CD4-positive, alpha-beta T cell treated with Interleukin-21 for 1 hour (primary cell): ENCODE measurements at places on chromosomes 7 and 10.

DNA sequence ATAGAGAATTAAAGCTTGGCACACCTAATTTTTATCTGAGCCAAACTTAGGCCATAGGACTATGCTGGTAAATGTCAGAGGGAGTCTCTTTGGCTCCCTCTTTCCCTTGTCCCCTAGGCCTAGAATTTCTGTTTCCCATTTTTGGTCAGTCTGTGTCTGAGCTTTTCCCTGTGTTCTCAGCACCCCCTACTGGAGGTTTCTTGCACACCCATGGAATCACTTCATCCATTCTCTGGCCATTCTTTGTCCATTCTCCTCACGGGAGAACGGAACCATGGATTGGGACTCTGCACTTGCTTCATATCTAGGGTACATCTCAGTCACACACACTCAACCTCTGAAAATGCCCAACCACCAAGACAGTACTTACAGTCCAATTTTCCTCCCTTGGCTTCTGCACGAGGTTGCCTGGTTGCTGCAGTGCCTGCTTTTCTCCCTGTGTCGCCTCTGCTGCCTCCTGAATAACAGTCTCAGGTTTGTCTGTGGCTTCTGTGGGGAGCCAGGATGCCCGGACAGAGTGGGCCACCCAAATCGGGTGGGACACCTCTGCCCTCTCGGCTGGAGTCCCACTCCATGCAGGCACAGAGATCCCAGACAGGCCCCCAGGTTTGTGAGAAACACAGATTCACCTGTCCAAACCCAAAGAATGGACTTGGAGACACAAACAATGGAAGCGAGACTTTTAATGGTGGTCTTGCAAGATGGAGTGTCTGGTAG is 35.1 kb upstream of the DNAH11 start:
- DNase-seq: peak; percentile 38

GRCh38 chr7:139526578-139527544 is 3.4 kb downstream of the CLEC2L start:
- no peak for DNase-seq

GRCh38 chr10:49508654-49509053 is 30.3 kb downstream of the ERCC6 start:
- DNase-seq: no peak

DNA sequence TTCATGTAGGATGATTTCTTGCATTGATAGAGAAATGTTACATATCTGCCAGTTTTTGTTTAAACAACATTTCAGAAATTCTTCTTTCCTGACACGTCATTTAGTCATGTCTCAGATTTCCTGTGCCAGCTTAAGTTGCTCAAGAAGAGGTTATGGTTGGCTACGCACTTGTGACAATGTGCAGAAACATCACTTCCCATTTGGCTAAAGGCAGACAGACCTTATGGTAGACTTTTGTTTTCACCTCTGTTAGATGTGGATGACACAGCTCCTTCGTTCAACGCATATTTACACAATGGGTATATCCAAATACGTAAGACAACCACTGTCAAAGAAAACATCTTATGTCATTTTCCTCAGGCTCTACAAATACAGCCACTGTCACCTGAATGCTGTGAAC is 125.8 kb downstream of the DOCK4 start:
- DNase-seq: peak; percentile 29

DNA sequence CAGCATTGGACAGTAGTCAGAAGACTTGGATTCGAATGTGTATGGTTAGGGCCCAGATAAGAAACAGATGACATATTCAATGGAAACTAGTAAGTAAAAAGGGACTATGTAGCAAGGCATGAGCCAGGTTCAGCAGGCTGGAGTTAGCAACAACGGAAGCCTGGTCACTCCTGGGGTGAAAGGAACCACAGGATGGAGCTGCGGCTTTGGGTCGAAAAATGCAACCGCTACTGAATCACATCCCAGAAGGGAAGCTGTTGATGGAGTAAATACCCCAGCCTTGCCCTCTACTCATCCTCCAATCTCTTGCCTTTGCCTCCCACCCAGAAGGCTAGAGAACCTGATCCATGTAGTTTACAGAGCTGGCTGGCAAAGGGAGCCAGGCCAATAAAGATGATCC is 37.5 kb upstream of the EGR2 start:
- peak; percentile 14 for DNase-seq

DNA sequence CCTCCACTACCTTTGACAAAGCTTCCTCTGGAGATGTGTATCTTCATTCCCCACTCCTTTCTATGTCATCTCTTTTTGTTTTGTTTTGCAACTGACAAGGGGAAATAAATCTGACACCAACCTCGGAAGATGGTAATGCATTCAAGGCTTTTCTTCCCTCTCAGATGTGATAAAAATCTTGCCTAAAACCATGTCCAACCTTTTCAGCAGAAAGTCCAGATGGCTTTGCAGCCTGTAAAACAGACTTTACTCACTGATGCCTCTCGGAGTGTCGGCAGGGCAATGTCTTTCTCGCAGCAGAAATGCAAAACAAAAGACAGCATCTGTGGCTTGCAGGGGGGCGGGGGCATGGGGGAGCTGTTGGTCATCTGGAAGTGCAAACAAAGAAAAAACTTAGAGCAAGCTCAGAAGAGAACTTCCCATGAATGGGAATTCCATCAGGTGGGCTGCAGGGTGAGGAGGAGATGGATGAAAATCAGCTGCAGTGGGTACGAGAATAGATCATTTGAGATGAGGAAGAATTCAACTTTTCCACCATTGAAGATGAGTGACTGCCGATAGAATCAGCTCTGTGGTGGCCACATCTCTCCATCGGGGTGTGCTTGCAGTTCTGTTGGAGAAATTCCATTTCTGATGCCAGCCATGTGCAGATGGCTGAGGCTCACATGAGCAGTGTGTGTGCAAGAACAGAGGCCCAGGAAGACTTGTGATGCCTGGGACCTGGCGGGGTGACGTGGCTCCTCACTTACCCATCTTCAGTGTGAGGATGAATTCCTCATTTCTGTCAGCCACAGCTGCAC is 237.7 kb downstream of the WDR37 start:
- DNase-seq: no peak

DNA sequence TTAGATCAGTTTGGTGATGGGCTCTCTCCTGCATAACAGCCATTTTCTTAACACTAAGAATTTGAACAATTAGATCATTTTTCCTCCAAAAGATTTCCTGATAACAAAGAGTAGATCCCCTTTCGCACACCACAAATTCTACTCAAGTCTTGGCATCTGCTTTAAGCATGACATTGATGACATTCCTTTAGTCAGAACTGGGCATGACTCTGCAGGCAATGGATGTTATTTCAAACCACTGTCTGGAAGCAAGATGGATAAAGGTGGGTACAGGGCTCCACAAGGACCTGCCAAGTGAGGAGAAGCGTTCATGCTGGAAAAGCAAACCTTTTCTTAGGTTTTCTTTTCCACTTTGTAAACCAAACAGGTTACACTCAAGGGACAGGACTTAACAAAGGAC is 123.5 kb downstream of the GLCCI1 start:
- no peak for DNase-seq

DNA sequence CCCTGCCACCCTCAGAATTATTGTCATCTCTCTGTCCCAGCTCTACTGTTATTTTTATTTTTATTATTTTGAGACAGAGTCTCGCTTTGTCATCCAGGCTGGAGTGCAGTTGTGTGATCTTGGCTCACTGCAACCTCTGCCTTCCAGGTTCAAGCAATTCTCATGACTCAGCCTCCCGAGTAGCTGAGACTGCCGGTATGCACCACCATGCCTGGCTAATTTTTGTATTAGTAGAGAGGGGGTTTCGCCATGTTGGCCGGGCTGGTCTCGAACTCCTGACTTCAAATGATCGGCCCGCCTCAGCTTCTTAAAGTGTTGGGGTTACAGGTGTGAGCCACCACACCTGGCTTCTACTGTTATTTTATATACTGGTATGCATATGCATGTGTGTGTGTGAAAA is 11.0 kb downstream of the CALHM2 start:
- DNase-seq: no peak

GRCh38 chr10:99389729-99390480 is 40.5 kb downstream of the GOT1 start:
- no peak for DNase-seq

DNA sequence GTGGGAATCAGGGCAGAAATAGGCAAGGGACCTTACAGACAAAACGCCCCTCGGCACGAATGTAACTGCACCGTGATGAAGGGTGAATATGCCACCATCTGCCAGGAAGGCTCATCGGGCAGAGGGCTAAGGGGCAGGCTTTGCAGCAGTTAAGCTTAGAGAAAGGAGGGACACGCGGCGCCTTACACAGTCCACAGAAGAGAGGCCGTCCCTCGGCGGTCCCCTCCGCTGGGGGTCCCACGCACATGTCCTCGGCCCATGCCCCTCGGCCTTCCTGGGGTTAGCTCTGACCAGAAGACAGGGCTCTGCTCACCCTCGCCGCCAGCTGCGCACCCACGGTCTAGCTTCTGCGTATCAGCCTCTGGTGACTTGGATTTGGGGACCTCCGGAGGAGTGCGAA is 141.1 kb downstream of the DYNC2I1 start:
- no peak for DNase-seq

GRCh38 chr10:119116326-119116951 is 12.5 kb downstream of the DENND10 start:
- no peak for DNase-seq

- no peak for DNase-seq
Observed at GRCh38 chr10:43868952-43869351, 220.3 kb upstream of the ZNF32 start.

DNA sequence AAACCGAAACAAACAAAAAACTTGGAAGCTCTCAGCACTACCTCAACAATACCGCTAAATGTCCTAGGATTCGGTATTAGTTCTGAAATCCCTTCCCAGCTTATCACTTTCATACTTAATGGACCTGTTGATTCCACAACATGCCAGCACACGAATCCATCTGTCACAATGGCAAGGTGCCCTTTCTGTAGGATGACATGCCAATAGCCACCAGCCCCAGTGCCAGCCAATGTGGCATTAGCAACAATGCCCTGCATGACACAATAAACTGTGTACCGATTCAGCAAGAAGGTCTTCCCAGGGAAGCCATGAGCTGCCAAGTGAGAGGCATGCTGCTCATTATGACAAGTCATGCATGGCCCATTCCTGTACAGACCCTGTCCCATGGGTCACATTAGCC is 35.6 kb upstream of the CHCHD3 start:
- DNase-seq: no peak

DNA sequence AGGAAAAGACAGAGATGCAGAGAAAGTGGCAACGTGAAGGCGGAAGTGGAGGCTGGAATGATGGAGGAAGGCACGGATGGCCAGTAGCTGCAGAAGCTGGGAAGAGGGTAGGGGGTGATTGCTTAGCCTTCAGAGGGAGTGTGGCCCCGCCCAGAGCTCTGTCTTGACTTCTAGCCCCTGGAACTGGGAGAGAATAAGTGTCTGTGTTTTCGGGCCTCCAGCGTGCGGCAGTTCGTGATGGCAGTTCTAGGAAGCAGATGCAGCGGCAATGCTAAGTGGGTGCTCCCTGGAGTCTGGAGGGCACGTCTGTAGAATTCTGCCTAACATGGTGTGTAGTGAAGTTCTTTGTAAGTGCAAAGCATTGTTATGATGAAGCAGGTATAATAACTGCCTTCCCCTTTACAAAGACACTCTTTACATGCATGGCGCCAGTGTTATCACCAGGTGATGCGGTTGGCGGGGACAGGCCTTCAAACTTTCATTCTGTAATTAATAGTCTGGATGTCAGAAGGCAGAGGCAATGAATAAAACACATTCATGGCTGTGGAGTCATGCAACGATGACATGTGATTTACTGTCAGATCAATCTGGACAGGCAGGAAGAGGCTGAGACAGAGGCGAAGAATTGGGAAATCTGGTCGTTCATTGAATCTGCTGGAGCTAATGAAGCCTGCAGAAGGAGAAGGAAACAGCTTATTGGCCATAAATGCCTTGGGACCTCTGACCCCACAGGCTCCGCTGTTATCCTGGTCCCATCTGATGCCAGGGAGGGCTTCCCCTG is 228.6 kb downstream of the GLRX3 start:
- DNase-seq: no peak

DNA sequence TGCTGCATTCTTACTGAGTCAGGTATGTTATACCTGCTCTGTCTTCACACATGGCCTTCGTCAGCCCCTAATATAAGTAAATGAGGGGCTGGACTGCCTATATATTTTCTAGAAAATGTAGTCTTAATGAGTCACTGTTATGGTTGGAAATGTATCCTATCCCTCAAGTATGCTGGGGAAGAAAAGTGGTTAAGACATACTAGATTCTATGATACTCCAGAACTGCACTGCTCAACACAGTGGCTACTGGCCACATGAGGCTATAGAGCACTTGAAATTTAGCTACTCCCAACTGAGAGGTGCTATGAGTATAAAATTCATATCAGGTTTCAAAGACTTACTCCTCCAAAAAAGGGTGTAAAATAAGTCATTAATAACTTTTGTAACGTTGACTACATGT is 104.3 kb upstream of the STEAP1B start:
- DNase-seq: no peak

DNA sequence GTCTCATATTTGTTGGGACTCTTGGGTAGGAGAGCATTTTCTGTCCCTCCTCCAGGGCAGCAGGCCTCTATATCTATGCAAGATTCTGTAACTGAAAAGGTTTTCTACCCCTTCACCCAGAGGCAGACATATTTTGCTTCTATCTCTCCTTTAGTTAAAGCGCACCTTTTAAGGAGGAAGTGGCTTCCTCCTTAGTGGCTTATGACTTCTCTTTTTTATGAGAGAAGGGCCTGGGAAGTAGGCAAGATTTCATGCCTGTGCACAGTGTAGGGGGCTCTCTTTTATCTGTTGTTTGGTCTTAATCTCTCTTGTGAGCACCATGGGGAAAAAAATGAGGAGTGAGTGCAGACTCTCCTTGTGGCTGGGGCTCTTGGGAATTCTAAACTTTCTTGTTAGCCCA is 122.1 kb downstream of the LRMDA start:
- no peak for DNase-seq

- no peak for DNase-seq
Observed at GRCh38 chr10:76883596-76883995, 754.0 kb downstream of the KCNMA1 start.
